ENCODE measurements at places on chromosomes 13 and 19.

GRCh38 chr19:4877753-4878490 lies 10.5 kb upstream of the PLIN3 start:
- no peak for DNase-seq

- DNase-seq = no peak
Measured at GRCh38 chr13:29936956-29937355, 86.5 kb upstream of the UBL3 start.

GRCh38 chr19:7533925-7534480 lies 1.5 kb upstream of the PNPLA6 start:
- peak; percentile 76 for DNase-seq

DNA sequence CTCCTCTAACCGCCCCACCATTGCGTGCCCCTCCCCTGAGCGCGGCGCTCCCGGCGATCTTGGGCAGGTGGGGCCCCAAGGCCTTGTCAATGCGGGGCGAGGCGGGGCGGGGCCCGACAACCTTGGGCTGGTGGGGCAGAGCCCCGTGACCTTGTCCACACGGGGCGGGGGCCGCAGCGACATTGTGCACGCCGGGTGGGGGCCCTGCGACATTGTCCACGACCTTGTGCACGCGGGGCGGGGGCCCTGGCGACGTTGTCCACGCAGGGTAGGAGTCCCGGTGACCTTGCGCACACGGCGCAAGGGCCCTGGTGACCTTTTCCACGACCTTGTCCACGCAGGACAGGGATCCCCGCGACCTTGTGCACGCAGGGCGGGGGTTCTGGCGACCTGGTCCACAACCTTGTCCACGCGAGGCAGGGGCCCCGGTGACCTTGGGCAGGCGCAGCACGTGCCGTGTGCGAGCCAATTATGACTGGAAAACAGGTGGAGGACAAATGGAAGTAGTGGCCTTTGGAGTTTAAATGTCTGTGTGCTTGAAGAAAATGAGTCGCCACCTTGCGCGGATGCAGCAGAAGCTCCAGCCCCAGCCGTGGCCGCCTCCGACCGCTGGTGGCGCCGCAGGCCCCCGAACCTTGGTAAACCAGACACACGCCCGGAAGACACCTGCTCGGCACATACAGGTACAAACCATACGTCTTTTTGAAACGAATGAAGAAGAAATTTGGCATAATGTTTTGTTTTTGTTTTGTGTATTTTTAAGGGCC lies 62.6 kb downstream of the LATS2 start:
- no peak for DNase-seq

GRCh38 chr13:48506092-48506701 lies 26.7 kb downstream of the RCBTB2 start:
- DNase-seq = no peak

DNA sequence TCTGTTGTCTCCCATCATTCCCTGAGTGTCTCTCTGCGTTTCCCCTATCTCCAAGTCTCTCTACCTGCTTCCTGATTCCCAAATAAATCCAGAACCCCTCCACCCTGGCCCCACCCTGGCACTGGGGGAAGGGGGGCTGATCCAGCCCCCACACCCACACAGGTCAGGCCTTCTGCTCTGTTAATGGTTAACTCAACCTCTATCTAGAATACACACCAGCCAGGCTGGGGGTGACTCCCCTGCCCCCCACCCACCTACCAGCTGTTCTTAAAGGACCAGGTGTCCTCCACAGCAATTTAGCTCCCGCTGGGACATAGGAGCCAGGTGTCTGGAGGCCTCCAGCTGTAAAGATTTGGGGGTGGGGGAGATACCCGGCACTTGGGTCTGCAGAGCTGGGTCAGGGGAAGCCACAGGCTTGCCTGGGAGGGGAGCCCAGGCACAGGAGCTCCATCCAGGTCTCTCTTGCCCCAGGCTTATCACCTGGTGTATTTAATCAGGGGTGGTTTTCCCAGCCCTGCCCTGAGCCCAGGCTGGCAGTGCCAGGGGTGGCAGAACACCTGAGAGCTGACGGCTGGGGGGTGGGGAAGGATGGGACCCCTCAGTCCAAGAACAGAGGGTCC lies 3.9 kb downstream of the IRF2BP1 start:
- DNase-seq = no peak

DNA sequence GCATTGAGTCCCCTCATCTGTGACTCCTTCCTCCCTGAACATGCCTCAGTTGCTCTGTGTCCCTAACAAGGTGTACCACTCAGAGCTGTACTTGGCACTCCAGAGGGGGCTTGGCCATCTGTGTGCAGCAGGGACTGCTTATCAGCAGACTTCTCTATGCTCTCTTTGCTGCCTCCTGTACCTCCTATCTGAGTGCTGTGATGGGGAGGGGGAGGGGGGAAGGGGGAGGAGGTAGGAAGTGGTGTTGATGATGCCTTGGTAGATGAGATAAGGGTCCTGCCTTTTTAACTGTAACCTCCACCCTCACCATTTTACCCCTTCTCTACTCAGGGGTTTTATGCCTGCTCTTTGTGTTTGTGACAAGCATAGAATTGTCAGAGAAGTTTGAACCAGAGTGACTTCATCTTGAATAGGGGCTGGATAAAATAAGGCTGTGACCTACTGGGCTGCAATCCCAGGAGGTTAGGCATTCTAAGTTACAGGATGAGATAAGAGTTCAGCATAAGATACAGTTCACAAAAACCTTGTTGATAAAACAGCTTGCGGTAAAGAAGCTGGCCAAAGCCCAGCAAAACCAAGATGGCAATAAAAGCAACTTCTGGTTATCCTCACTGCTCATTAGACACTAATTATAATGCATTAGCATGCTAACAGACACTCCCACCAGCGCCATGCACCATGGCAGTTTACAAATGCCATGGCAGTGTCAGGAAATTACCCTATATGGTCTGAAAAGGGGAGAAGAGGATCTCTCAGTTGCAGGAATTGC lies 13.2 kb downstream of the PCDH8 start:
- DNase-seq = no peak

GRCh38 chr19:20102097-20102496 lies 24.3 kb downstream of the ZNF90 start:
- DNase-seq = no peak

- no peak for DNase-seq
Measured at GRCh38 chr19:33100894-33101644, 20.1 kb downstream of the GPATCH1 start.

GRCh38 chr13:81480634-81481033 lies 1139.7 kb upstream of the SPRY2 start:
- DNase-seq = no peak

- DNase-seq = peak; percentile 62
Measured at GRCh38 chr19:47427241-47428176, 8.2 kb upstream of the MEIS3 start.

DNA sequence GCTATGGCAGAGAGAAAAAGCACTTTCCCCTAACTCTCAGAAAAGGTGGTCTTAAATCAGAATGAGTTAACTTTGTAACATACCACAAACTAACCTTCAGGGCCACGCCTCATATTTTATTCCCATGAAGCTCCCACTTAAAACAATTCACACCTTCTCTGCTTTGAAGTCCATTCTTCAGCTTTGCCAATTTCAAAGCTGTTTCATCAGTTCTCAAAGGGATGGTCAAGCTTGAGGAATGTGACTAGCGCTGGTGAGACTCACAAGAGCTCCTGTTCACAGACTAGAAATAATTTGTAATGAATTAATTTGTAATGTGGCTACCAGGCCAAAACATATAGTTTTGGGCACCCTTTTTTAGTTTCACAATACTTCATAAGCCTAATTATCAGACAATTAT lies 68.2 kb downstream of the STK24 start:
- no peak for DNase-seq

GRCh38 chr13:63344711-63345110 lies 1929.1 kb upstream of the PCDH20 start:
- DNase-seq = no peak

DNA sequence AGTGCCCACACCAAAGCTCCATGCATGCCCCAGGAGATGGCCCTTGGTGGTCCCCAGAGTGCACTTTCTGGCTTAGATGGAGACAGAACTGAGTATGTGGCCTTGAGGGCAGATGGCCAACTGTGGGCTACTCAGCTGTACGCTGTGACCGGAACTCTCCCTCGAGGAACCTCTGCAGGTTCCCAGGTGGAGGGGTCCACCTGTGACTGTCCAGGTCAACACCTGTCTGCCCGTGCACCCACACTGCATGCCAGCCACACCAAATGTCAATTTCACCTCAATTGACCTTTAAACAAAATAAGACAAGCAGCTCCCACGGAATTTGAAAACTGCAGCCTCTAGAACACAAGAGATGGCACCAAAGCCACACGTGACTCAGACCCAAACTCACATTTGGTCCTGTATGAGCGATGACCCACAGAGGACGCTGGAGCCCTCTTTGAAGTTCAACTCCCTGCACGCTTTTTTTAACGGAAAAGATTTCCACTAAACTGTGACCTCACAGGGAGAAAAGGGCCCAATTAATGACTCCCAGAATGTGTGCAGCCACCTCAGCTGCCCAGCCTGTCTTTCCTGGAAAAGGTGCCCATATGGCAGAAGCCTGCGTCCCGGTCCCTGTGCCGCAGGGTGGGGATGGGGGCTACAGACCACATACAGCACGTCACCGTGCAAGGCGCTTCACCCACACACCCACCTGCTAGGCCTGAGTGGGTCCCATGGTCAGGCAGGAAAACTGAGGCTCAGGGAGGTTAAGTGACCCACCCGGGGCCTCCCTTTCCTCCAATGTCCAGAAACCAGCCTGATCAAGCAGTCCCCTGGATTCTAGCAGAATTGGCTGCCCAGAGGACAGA lies 47.7 kb downstream of the KLF2 start:
- DNase-seq = no peak

DNA sequence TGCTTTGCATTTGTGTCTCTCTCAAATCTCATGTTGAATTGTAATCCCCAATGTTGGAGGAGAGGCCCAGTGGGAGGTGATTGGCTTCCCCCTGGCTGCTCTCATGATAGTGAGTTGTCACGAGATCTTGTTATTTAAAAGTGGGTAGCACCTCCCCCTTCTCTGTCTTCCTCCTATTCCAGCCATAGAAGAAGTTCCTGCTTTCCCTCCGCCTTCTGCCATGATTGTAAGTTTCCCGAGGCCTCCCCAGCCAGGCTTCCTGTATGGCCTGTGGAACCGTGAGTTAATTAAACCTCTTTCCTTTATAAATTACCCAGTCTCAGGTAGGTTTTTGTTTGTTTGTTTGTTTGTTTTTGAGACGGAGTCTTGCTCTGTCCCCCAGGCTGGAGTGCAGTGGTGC lies 3.8 kb downstream of the LILRA4 start:
- no peak for DNase-seq

DNA sequence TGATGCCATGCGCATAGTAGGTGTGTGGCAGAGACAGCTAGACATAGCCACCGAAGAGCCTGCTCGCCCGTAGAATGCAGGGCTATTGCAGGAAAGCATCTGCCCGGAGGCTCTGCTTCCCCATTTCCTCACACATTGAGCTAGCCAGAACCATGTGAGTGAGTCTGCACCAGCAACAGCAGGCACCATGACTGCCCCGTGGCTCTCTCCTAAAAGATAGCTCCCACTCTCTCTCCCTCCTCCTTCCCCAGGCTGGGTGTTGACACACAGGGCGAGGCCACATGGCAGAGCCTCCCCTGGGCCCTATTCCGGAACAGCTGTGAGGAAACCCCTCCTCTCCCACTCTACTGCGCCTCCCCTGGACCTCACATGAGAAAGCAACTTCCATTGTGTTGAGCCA lies 52.3 kb upstream of the ATP12A start:
- DNase-seq = no peak

DNA sequence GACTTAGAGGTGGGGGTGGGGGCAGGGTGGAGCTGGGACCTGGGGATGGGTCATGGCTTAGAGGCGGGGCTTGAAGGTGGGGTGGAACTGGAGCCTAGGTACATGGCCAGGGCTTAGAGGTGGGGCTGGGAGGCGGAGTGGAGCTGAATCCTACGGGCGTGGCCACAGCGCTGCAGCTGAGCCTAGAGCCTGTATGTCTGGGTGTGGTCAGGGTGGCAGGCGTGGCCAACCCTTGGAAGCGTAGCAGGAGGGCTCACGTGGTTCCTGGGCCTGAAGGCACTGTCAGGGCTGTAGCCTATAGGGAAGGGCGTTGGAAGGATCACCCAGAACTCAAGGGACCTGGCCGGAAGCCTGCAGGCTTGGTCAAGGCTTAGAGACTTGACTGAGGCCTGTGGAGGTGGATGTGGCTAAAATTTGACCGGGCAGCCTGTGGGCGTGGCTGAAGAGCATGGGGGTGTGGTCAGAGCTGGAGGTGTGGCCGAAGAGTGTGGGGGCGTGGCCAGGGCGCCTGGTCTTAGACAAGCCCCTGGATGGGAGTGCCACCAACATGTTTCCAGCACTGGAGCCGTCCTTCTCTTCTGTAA lies 24.3 kb downstream of the COLGALT1 start:
- no peak for DNase-seq

DNA sequence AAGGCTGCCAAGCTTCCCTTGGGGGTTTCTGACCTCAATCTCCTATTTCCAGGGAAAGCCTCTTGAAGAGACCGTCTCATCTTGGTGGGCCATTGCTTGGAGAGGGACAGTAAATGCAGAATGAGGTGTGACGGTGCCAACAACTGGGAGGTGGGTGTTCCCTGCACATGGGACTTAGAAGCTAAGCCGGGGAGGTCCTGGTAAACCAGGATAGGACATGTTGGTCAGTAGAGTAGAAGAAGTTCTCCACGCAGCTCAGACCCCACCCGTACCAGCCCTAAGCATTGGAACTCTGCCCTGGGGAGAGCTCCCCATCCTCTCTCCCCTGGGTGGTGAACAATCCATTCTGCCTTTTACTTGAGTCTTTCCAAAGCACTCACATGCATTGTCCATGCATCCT lies 92.0 kb downstream of the SOX1 start:
- no peak for DNase-seq

Data from activated T-cell treated with anti-CD3 and anti-CD28 coated beads for 4 hours (primary cell).